Left renal cortex interstitium (tissue), 4 donors: ENCODE measurements at places on chromosomes 13 and 19.
A peak's percentile ranks its signal among the peaks of the same experiment; 100 is the strongest.

DNA sequence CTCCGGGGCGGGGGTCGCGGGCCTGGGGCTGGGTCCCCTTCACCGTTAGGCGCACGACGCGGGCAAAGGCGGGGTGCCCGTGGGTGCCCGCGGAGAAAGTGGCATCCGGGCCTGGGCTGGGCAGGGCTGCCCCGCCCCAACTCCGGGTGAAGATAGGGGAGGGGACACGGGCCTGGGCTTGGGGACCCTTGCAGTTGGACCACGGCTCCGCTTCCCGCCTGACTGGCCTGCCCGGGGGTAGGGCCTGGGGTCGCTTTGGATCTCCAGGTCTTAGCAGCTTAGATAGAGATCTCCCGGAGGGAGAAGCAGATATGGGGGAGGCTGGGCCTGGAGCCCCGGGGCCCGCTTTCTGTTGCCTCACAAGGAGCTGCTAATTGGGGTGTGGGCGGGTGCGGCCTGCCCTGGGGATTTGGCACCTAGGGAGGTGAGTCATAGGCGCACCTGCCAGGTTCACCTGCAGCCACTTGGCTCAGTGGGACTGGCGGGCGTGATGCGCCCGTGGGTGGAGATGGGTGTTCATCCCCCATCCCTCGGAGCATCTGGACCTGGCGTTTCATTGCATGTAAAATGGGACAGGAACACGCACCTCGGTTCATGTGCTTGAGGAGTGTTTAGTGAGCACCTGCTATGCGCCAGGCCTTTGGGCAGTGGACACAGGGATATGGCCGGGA lies 585 bp downstream of the MAP1S start:
- DNase-seq = no peak

GRCh38 chr13:40814803-40815202 lies 25.4 kb downstream of the SLC25A15 start:
- DNase-seq = no peak

- DNase-seq = no peak
These were observed 4.4 kb upstream of the MTMR6 start for GRCh38 chr13:25291691-25292090.

- DNase-seq = no peak
These were observed 11.4 kb upstream of the SCEL start for GRCh38 chr13:77523834-77524728.

DNA sequence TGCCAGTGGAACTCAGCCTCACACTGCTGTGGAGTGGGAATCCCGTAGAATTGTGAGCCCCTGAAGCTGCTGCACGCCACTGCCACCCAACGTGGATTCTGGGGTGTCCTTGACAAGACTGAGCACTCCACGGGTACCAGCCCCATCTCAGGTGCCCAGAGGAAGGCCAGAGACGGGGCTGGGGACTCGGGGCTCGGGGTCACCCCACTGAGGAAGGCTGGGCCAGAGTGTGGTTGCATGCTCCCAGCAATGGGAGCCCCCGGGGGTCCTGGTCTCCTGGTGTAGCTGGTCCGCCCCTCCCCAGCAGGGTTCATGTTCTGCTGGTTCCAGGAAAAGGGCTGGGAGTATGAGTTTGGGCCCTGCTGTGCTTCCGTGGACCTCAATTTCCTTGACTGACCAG lies 15.2 kb downstream of the DAPK3 start:
- no peak for DNase-seq

DNA sequence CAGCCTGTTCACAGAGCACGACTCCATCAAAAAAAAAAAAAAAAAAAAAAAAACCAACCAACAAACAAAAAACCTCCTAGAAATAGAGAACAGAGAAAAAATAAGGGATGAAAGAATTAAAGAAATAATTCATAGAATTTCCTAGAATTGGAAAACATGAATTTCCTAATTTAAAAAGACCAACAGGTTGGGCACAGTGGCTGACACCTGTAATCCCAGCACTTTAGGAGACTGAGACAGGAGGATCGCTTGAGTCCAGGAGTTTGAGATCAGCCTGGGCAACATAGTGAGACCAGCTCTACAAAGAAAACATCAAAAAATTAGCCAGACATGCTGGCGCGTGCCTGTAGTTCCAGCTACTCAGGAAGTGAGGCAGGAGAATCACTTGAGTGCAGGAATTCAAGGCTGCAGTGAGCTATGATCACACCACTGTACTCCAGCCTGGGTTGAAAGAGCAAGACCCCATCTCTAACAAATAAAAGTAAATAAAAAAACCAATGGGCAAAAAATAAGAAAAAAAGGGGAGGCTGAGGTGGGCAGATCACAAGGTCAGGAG lies 6.5 kb downstream of the SPART start:
- no peak for DNase-seq

- DNase-seq = no peak
These were observed 33.0 kb downstream of the XPO4 start for GRCh38 chr13:20869540-20869939.

DNA sequence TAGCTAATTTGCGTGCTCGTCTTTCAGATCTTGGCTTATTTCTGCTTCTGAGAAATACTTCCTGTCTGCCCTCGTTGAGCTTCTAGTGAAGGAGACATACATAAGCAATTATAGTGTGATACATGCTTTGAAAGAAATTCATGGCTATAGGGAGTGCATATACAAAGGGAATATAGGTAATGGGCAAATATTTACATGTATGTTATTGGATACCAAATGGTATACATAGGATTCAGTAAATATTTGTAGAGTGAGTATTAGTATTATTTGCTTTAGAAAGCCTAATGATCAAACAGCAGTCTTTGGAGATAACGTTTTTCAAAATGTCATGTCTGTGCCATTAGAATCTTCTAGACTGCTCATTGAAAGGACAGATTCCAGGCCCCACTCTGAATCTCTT lies 5.2 kb downstream of the BRCA2 start:
- DNase-seq = no peak

DNA sequence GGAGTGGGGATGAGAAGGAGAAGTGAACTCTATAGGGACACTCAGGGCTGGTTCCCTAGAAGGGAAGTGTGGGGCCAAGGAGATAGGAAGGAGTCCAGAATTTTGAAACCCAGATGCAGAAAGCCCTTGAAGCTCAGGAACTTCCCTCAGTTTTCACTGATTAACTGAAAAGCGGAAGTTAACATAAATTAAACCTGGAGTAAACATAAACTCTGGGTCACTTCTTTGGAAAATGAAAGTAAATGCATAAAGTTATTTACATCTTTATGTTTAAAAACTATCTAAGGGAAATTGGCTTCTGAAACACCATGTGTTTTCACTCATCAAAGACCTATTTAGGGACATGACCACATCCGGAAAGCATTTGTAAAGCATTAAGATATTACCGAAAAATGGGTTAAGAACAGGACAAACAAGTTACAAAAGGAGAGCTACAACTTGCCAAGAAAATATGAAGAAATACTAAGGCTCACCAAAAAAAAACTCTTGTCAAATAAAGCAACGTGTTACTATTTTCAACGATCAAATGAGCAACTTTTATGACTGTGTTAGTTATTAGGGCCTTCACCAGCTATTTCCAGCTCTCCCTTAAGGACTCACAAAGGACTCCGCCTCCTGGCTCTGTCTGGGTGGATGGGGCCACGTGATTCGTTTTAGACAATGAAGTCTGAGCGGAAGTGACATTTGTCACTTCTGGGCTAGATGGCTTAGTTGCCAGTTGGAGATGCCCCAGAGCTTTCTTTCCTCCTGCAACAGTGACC lies 439.1 kb upstream of the ZNF507 start:
- DNase-seq = peak; percentile 67

DNA sequence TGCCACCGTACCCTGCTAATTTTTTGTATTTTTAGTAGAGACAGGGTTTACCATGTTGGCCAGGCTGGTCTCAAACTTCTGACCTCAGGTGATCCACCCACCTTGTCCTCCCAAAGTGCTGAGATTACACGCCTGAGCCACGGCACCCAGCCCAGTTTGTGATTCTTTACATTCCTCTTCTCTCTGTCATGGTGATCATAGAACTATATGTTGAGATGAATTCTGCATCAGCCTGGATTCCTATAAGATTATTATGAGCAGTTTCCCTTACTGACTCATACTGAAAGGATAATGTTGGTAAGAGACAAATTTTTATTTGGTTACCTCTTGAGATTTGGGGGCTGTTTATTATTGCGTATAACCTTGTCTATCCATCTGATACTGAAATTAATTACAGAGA lies 121.5 kb upstream of the CSNK1A1L start:
- DNase-seq = no peak

GRCh38 chr13:51244637-51245405 lies 22.6 kb downstream of the FAM124A start:
- DNase-seq = no peak

DNA sequence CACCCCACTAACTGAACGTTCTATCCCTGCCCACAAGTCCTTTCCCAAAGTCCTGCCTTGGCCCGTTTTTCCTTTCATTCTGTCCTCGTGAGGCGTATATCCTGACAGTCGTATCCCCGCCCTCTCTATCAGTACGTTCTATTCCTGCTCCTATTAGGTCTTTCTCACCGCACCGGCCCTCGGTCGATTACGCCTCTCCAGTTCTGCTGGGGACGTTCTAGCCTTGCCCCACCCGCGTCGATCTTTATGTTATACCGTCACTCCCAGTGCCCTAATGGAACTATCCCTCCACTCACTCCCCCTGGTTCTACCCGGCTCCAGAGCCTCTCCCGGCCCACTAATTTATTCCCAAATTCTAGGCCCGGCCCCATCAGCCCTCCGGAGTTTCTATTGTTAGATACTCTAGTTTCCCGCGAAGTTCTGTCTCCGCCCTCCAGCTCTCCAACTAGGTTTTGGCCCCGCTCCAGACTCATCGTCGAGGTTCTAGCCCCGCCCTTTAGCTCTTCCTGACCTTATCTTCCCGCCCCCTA lies 2.0 kb downstream of the PLAUR start:
- no peak for DNase-seq

GRCh38 chr13:108269601-108270328 lies at the start of gene TNFSF13B:
Gene TNFSF13B, plus strand, starts transcription at chr13:108269718. Its CDS starts 178 bp downstream, at chr13:108269896.
- DNase-seq = no peak

DNA sequence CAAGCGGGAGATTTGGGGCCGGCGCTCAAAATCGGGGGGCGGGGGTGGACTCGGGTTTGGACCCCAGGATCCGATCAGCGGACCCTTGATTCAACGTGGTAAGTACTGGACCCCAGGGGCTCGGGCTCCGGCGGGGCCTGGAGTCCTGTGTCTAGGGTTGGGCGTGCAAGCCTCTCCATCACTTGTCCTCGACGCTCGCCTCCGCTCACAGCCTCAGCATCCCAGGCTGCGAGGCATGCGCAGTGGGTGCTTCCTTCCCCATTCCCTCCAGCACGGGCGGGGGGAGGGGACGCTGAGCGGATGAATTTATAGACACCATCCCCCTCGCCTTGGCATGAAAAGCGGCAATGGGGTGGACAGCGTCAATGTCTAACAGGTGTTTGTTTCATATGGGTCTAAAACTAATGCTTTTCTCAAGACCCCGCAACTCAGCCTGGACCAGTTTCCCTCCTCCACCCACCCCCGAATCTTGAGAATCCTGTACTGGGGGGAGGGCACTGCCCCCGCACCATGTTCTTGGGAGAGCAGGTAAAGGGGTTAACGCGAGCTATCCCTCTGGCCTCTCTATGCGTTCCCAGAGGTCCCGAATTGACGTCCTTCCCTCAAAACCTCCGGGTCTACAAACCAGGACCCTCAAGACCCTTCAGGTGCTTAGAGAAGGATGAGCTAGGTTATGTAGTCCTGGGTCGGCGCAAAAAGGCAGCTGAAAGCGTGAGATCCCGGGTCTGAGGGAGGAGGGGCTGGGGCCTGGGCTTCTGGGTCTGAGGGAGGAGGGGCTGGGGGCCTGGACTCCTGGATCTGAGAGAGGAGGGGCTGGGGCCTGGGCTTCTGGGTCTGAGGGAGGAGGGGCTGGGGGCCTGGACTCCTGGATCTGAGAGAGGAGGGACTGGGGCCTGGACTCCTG lies 579 bp downstream of the CPT1C start:
- no peak for DNase-seq

- DNase-seq = no peak
These were observed 5.4 kb upstream of the ARGLU1 start for GRCh38 chr13:106573284-106573846.

DNA sequence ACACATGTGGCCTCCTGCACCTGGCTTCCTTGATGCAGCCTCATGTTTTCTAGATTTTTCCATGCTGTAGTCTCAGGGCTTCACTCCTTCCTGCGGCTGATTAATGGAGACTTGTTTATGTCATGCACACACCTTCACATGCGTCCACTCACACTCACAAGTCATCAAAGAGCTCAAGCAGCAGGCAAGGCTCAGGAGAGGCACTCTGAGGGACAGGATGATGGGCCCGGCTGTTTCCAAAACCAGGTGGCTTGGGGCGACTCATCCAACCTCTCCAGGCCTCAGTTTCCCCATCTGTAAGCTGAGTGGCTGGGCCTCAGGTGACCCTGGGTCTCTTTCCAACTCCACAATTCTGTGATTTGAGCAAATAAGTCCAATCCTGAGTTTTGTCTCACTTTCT lies 36.9 kb downstream of the RASA3 start:
- no peak for DNase-seq

DNA sequence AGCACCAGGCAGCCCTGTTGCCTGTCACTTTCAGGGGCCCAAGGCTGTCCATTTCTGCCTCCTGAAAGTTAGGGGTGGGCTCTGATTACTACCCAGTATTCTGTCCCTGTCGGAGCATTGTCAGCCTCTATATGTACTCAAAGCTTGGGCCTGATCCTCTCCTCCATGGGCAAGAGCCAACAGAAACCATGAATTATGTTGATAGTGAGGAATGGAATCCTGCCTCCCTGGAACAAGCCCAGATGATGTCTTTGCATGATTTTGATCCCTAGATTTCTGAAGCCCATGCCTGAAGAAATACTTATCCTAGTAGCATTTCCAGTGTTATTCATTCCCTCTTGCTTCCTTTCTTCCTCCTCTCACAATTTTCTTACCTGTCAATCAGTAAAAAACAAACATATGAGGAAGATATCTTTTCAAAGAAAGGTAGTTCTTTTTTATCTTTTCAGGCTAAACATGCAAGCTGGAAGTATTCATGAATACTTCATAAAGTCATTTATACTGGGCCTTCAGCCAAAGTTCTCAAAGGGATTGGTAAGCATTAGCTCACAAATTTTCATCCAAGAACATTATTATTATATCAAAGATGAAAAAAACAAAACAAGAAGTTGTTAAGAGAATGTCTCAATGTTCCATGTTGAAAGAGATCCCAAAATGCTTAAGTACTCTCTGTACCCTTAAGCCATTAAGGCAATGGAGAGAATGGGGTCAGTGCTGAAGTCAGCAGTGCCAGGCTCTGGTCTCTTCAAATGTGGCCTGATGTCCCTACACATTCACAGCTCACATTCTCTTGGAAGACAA lies 171.7 kb downstream of the NHLRC3 start:
- DNase-seq = no peak
